ENCODE measurements at places on chromosomes 7 and 10. TPM values are rescaled to one million over a fixed set of nuclear protein-coding genes. Genes with fewer than 3 reads are reported as not detected.

The CUL1 gene
- 36.9 TPM for total RNA-seq

The LMOD2 gene
- total RNA-seq: not detected

The SEC23IP gene
- 57.3 TPM for total RNA-seq

The GNGT1 gene
- not detected for total RNA-seq

The ADARB2 gene
- total RNA-seq: 0.19 TPM

The GALNT17 gene
- 1.3 TPM for total RNA-seq

The CAMK2B gene
- total RNA-seq: 0.42 TPM

The WIPF3 gene
- total RNA-seq: 1.6 TPM

The PDLIM1 gene
- 246 TPM for total RNA-seq

DNA sequence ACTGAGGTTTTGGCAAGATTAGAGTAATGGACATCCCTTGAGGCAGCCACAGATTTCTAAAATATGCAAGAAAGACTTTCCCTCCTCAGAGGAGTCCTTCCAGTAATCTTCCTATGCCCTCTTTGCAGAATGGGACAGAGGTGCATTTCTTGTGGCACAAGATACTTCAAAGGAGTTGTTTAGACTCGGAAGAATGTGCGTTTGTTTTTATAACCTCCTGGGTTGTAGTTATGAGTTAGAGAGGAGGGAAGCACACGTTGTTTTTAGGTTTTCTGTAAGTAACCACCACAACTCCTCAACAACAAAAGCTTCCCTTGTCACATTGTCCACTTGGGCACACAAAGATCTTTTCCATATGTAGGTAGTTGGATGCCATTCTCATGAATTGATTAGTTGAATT is 78.1 kb upstream of the GLI3 start:
- H3K27me3 ChIP-seq: no peaks in the 10 kb centered on the region
- no peak overlapping the region for H3K27ac ChIP-seq
- DNase-seq: no peak

DNA sequence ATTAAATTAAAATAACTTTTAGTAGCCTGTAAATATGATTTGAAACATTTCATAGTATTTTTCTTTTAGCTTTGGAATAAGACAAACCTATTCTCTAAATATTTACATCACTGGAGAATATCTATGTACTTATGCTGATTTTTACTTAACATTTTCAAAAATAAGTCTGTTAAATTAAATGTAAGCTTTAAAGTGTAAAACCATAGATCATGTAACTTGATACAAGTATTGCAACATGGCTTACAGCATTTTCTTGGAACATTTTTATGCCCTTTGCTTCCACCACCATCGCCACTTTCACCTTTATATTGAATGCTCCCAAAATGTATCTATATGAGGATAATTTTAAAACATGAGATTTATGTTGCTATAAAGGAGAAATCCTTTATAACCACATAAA is 427.1 kb downstream of the GFRA1 start:
- no peak overlapping the region for H3K4me3 ChIP-seq
- H3K27me3 ChIP-seq: no peaks in the 10 kb centered on the region
- H3K36me3 ChIP-seq: no peaks in the 10 kb centered on the region
- H3K4me1 ChIP-seq: no peaks in the 10 kb centered on the region
- no peak for DNase-seq

- no peaks in the 10 kb centered on the region for H3K27me3 ChIP-seq
- no peak overlapping the region for H3K4me3 ChIP-seq
- no peak for DNase-seq
- H3K4me1 ChIP-seq: no peaks in the 10 kb centered on the region
- H3K27ac ChIP-seq: no peak overlapping the region
- H3K36me3 ChIP-seq: no peaks in the 10 kb centered on the region
These were observed 159.9 kb downstream of the MGMT start for GRCh38 chr10:129626796-129627435.

DNA sequence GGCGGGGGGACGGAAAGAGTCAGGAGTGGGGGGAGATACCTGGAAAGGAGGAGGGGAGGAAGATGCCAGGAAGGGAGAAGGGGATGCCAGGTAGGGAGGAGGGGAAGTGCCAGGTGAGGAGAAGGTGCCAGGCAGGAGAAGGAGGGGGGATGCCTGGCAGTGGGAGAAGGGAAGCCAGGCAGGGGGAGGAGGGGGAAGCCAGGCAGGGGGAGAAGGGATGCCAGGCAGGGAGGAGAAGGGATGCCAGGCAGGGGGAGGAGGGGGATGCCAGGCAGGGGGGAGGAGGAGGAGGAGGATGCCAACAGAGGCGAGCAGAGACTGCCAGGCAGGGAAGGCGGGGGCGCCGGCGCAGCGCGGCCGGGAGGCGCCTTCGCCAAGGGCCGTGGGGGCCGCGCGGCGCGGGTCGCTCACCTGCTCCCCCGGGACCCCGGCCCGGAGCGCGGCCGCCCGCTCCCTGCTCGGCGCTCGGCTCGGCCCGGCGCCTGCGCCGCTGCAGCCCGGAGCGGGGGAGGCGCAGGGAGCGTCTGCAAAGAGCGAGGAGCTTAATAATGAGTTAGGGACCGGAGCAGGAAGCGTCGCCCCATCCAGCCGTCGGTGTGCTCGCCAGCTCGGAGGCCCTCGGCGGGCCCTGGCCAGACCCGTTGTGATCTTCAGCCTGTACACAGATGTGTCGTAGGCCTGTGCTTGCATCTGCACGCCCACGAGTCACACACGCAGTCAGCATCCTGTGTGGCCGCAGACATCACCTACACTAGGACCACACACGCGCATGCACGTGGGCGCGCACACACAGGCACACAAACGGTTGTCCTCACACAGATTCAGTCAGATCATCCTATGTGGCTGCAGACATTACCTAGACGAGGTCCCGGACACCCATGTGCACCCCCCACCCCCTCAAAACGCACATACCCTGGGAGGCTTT is 28.4 kb upstream of the SMARCD3 start:
- peaks cover 6% of the 10 kb centered on the region for H3K27me3 ChIP-seq
- no peaks in the 10 kb centered on the region for H3K36me3 ChIP-seq
- no peak for DNase-seq
- peak overlapping the region; percentile 28 for H3K4me3 ChIP-seq
- H3K4me1 ChIP-seq: no peaks in the 10 kb centered on the region

DNA sequence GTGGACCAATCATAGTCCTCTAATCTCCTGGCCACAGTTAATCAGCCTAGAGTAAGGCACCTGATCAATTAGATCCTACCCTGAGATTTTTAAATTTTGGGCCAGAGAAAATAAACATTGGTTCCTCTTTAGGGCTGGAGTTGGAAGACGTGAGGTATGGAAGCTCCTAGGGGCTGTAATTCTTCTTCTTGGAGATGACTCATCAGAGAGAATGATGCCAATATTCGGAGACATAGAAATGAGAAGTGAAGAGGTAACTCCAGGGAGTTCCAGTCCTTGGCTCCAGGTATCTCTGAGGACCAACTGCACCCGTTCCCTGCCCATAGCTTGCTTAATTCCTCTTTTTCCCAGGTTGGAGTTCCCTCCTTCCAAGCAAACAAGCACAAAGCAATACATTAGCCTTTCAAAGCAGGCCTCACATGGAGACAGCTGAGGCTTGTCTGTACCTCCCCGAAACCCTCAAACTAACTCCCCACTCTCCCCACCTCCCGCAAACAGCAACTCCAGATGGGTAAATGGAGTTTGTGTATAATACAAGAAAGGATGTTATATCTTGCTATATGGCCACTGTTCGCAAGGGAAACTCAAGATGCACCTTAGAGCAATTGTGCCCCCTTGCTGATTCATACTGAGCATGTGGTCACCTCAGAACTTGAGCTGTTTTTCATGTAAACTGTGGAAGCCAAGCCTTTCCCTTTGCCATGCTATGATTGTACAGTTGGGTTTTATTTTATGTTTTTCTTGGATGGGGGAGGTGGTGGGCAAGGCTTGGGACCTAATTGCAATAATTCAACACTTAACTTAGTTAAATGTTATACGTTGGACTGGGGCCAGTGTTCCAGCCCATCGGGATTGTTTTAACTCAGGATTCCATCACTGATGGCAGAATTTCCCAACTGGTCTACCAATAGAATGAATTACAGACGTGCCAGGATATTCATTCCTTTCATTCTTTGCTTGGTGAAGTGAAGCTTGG is 29.3 kb downstream of the PIK3AP1 start:
- H3K4me1 ChIP-seq: no peaks in the 10 kb centered on the region
- DNase-seq: no peak
- no peaks in the 10 kb centered on the region for H3K27me3 ChIP-seq
- H3K27ac ChIP-seq: no peak overlapping the region

DNA sequence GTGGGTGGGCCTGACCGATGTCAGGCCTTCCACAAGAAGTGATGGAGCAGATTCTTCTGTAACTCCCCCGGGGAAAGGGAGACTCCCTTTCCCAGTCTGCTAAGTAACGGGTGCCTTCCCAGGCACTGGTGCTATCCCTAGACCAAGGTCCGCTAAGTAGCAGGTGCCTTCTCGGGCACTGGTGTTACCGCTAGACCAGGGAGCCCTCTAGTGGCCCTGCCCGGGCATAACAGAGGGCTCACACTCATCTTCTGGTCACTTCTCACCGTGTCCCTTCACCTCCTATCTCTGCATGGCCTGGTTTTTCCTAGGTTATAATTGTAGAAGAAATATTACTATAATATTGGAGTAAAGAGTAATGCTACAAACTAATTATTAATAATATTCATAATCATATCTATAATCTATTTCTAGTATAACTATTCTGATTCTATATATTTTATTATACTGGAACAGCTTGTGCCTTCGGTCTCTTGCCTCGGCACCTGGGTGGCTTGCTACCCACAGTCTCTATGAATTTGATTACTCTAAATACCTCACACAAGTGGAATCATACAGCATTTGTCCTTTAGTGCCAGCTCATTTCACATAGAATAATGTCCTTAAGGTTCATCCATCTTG is 1378.7 kb downstream of the XPNPEP1 start:
- H3K4me3 ChIP-seq: no peak overlapping the region
- H3K36me3 ChIP-seq: no peaks in the 10 kb centered on the region
- H3K27me3 ChIP-seq: no peaks in the 10 kb centered on the region
- peak; percentile 66 for DNase-seq

- H3K27ac ChIP-seq: no peak overlapping the region
- no peak overlapping the region for H3K4me3 ChIP-seq
- no peak for DNase-seq
- H3K4me1 ChIP-seq: no peaks in the 10 kb centered on the region
These were observed 173.5 kb upstream of the FZD1 start for GRCh38 chr7:91090684-91091083.

DNA sequence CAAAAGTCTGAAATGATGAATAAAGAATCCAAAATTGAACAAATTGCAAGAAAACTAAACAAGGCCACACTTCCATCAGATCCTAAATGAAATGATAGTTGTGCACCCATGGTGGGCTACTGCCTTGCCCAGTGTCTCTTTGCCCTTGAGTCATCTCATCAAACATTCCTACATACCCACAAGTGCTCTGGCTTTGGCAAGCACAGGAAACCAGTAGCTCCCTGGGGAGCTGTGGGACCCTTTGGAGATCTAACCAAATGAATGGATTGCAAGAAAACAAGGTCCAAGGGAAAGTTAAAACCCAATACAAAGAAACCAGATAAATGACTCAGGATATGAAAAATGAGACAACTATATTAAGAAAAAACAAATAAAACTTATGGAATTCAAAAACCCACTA is 129.8 kb upstream of the TMEM229A start:
- H3K27me3 ChIP-seq: no peaks in the 10 kb centered on the region
- DNase-seq: no peak
- H3K27ac ChIP-seq: no peak overlapping the region
- H3K4me3 ChIP-seq: no peak overlapping the region
- no peaks in the 10 kb centered on the region for H3K4me1 ChIP-seq

- DNase-seq: peak; percentile 63
- H3K27me3 ChIP-seq: no peaks in the 10 kb centered on the region
- H3K36me3 ChIP-seq: no peaks in the 10 kb centered on the region
These were observed 57.4 kb downstream of the PPP1R17 start for GRCh38 chr7:31744294-31744874.

GRCh38 chr10:97127509-97127908 is 58.2 kb downstream of the SLIT1 start:
- no peaks in the 10 kb centered on the region for H3K27me3 ChIP-seq
- no peak overlapping the region for H3K27ac ChIP-seq
- H3K4me3 ChIP-seq: no peak overlapping the region
- no peaks in the 10 kb centered on the region for H3K4me1 ChIP-seq

DNA sequence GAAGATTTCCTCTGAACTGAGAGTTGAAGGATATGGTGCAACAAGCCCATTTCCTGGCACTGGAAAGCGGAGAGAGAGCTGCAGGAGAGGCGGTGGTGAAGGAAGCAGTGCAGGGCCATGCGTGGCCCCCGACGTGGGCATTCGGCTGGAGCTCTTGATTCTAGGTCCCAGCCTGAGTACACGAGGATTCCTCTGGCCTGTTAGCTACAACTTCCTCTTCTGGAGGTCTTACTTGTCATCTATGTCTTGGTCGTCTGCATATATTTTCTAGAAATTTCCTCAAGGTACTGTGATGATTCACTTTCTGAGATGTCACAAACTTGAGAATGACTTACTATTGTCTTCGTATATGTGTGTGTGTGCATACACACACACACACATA is 59.2 kb upstream of the JAZF1 start:
- H3K4me3 ChIP-seq: no peak overlapping the region
- no peaks in the 10 kb centered on the region for H3K4me1 ChIP-seq
- no peak overlapping the region for H3K27ac ChIP-seq
- H3K27me3 ChIP-seq: no peaks in the 10 kb centered on the region

DNA sequence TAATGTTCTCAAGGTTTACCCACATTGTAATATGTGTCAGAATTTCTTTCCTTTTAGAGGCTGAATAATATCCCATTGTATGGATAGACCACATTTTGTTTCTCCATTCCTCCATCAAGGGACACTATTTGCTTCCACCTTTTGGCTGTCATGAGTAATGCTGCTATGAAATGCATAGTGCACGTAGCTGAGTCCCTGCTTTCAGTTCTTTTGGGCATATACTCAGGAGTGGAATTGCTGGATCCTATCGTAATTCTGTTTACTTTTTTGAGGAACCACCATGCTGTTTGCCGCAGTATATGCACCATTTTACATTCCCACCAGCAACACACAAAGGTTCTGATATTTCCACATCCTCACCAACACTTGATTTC is 60.0 kb downstream of the PRF1 start:
- H3K36me3 ChIP-seq: no peaks in the 10 kb centered on the region
- no peak overlapping the region for H3K4me3 ChIP-seq
- DNase-seq: no peak
- no peaks in the 10 kb centered on the region for H3K27me3 ChIP-seq
- no peaks in the 10 kb centered on the region for H3K4me1 ChIP-seq

DNA sequence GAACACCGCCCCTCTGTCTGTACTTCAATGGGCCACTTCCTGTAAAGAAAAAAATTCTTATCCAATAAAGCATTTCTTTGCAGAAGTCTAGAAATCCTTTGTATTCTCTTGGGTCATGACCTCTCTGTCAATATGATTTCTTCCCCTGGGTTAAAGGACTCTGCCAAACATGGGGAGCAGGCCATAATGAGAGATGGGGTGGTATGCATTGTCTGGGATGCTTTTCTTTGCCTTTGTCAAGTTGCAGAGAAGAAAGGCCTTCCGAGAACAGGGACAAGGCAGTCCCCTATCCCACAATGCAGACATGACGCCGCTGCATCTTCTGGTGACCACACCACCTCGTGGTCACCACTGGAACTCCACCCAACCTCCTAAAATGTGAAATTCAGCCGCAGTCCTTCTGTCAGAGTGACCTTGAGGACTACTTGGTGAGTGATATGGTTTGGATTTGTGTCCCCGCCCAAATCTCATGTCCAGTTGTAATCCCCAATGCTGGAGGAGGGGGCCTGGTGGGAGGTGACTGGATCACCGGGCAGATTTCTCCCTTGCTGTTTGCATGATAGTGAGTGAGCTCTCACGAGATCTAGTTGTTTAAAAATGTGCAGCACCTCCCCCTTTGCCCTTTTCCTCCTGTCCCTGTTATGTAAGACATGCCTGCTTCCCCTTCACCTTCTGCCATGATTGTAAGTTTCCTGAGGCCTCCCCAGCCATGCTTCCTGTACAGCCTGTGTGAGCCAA is 15.2 kb upstream of the FRMPD2 start:
- no peaks in the 10 kb centered on the region for H3K4me1 ChIP-seq
- H3K27me3 ChIP-seq: no peaks in the 10 kb centered on the region
- H3K27ac ChIP-seq: no peak overlapping the region
- no peak overlapping the region for H3K4me3 ChIP-seq
- H3K36me3 ChIP-seq: no peaks in the 10 kb centered on the region

Measured in colonic mucosa (tissue), 4 donors.